ENCODE measurements at places on chromosomes 7 and 10. TPM values are rescaled to one million over a fixed set of nuclear protein-coding genes. Genes with fewer than 3 reads are reported as not detected.

Gene TFPI2
- not detected for total RNA-seq

Gene LLCFC1
- total RNA-seq = not detected

Gene ST8SIA6
- 1.1 TPM for total RNA-seq

Gene C7orf57
- 0.76 TPM for total RNA-seq

Gene CALML5
- total RNA-seq = not detected

Gene SLC18A2
- 0.29 TPM for total RNA-seq

Gene MET
- total RNA-seq = 13.8 TPM

Gene PLXDC2
- 59.2 TPM for total RNA-seq

Measured in uterus (tissue), 4 donors.